NCI-H526 (cell line): ENCODE measurements at places on chromosomes 1 and 21.

GRCh38 chr21:46100906-46101305 lies 3.0 kb downstream of the COL6A2 start:
- DNase-seq: no peak

DNA sequence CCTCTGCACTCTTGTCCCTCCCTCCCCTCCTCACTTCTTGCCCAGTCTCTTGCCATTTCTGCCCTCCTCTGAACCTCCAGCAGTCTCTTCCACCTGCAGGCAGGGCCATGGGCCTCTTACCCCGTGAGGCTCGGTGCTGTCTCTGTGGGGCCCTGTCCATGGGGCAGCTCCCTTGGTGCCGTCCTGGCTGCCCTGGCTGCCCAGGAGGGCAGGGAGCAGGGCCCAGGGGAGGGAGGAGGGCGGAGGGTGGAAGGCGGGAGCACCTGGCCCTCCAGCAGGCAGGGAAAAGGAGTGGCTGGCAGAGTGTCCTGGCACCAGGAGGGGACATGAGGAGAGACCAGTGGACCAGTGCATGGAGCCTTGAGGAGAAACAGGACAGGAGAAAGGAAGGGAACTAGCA lies at the start of gene RORC:
RORC (minus strand) TSS at position 198 of the 400 bp plus-strand sequence; CDS start at position 160, 38 bp downstream.
- no peak for DNase-seq

- DNase-seq: no peak
These were observed 4.9 kb downstream of the SKI start for GRCh38 chr1:2232916-2233438.

GRCh38 chr21:34511181-34511580 lies 829 bp downstream of the KCNE1 start:
- DNase-seq: no peak

GRCh38 chr1:54365398-54365797 lies 40.8 kb downstream of the SSBP3 start:
- no peak for DNase-seq
